Activated T-helper 1 cell treated with anti-CD3 and anti-CD28 coated beads, Interleukin-2, amount 50 U/mL, for 16 hours (primary cell): ENCODE measurements at places on chromosomes 1 and 21.

DNA sequence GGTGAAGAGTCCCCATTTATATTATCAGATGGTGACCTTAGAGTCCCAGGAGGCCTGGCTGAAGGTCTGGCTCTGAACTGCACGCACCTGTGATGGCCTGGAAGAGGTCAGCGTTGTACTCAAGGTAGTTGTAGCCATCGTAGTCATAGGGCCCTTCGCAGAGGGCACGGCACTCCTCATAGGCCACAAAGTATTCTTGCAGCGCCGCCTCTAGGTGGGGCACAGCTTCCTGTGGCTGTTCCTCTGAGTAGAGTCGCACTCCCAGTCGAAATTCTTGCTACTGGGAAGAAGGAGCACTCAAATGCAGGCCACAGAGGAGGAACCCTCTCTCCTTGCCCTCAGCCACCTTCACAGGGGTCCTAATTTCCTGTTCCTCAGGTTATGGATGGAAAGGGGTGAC lies 7.7 kb downstream of the P3H1 start:
- DNase-seq, result no peak

DNA sequence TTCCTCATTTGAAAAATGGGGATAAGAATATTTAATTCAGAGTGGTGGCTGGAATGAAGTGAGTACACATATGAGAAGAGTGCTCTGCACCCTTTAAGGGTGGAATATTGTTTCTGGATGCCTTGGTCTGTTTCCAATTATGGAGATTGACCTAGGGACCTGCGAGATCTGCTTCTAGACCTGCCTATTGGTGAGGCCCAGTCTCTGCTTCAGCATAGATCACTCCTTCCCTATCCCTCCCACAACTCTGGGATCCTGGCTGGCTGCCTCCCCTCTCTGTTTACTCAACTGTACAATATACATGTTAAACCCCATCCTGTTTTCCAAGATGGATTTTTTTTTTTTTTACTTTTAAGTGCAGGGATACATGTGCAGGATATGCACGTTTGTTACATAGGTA lies 6.4 kb upstream of the LDLRAD1 start:
- no peak for DNase-seq

GRCh38 chr1:111818081-111818480 lies 62.4 kb downstream of the DDX20 start:
- no peak for DNase-seq

DNA sequence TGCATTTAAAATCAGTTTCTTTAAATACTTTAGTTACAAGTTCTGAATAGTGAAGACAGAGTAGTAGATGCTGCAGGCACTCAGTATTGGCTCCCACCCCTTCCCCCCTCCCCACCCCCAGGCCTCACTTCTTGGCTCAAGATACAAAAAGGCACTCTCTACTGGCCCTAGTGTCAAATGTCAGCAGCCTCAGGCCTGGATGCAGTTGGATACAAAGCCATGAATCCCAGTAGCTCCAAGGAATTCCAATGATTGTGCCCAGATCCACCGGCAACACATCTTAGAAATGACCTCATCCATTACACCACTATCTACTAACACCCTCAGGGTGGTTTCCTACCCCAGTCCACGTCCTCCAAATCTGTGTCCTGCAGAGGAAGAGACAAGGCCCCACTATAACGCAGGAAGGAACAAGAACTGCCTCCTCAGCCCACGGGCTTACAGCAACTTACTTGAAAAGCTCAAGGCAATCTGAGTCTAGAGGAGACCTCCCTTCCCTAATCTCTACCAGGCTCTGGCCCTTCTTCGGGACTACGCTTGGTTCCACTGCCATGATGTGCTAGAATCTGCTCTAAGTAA lies 17.6 kb downstream of the ACADM start:
- no peak for DNase-seq

GRCh38 chr21:32370998-32371766 lies 21.6 kb downstream of the URB1 start:
- DNase-seq, result no peak

DNA sequence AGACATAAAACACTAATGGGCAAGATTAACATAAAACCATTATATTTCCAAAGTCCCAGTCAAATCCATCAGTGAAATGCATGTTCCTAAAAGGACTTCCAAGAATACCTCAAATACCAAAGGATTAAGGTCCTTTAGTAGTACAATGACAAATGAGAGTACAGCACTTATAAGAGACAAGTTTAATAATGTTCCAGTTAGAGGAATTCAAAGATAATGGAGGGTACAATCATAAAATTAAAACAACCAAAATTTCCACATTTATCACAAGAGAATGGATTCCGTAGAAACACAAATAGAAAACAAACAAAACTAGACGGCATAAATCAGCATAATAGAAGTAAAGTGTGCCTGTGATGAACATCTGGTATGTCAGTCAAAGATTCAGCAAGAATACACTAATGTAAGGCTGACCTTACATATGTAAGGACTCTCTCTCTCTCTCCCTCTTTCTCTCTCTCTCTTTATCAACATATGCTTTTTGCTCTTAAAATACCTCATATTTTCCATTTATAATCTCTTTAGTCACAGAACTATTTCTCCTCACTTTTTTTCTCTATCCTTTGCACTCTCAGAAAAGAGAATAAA lies 32.8 kb upstream of the C1orf53 start:
- DNase-seq, result no peak

- no peak for DNase-seq
Observed at GRCh38 chr1:115718011-115718754, 50.3 kb downstream of the CASQ2 start.

GRCh38 chr1:65113298-65113697 lies 34.7 kb upstream of the AK4 start:
- no peak for DNase-seq

DNA sequence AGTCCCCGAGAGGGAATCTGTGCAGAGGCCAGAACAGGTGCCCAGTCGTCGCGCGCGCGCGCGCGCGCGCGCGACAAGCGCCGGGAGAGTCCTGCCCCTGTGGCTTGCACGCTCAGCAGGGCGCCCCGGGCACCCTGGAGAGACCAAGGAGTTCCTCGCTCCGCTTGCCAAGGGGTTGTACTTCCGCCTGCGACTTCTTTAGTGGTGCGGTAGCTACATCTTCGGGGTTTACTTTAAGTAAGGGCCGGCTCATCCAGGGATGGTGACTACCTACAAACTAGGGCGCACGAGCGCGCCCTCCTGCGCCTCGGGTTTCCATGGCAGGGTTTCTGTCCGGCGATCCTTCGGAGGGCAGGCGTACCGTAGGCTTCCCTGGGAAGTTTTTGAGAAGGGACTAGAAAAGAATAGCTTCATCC lies 1.4 kb downstream of the LHX4 start:
- DNase-seq, result no peak

- DNase-seq, result no peak
Observed at GRCh38 chr1:183877053-183877720, 72.3 kb downstream of the RGL1 start.

DNA sequence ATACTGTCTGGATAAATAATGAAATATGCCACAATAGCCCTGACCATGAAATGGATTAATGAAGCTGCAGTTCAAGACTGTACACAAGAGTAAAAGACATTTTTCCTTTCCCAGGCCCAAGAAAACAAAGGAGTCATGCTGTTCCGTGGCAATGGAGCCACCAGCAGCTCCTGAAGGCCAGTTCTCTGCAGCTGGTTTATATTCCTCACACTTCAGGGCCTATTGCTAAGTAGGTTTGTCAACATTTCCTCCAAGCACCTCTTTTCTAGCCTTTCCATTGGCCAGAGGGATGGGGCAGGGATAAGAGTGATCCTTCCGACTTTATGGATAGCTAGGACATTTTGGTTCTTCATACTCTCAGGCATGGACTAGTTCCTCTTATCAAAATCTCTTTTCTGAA lies 24.2 kb upstream of the RGL1 start:
- no peak for DNase-seq

DNA sequence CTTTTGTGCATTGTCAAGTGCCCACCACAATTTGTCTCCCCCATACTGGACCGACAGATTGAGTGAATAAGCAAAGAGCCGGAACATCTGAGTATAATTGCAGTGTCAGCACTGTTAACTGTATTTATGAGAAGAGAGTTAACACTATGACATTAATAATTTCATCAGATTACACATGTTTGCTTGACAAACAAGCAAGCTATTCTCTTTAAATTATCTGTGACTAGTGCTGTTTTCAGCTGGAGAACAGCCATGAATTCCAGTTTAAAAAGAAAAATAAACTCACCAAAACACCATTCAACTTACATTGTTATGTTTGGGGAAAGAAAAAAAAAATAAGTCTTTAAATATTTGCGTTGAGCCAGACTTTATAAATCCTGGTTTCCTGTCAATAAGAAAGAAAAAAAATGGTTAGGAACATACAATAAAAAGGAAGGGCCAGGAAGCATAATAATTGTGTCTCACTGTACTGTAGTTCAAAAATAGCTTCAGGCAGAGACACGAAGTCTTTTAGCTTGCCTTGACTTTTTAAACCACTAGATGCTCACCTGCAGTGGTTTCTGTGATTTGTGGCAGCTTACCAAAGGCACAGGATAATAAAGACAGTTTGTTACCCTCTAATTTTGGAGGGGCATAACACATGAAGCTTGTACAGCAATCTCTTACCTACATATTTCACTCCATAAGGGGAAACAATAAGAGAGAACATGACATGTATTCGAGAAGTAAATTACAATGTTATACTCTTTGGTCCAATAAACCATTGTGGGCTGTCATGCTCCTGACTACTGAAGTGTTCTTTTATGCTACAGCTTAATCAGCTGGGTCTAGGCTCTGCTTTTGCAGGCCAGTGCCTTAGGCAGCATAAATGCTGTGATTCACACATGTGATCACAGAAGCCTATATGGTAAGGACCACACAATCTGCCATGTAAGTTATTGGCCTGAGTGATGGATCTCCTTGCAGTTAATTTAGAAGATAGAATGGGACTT lies 302.0 kb upstream of the ADGRL2 start:
- DNase-seq, result no peak

DNA sequence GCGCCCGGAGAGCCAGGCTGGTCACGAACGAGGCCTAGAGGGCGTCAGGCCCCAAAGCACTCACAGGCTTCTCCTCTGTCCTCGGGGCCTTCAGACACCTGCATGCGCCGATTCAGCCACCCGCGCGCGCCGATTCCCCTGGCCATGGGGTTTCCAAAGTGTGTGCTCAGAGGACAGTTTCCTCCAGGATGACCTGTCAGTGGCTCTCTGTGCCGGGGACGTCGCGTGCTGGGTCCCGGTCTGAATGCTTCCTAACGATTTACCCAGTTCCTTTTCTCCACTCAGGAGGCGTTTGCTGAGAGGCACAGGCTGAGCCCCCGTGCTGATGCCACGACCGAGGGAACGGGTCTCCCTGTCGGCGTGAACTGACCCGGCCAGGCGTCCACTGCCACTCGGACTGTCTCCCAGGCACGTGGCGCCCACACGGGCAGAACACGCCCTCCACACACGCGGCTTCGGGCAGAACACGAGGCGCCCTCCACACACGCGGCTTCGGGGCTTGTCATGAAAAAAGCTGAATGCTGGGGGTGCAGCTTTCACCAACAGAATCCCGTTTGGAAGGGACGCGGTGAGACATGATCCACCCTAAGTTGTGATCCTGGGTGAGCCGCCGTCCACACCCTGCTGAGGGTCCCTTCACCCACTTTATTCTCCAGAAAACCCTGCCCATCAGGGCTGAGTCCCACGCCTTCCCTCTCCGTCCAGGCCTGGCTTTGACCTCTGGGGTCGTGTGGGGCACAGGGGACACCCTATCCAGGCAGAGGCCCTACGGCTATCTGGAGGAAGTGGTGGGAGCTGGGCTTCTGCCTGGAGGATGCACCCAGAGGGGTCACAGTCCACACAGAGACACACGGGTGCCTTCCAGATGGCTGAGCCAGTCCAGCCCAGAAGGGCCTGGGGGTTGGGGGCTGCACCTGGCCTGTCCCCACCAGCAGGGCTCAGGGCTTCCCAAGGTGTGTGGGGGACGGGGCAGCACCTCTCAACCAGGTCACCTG lies 56.1 kb downstream of the COL6A1 start:
- DNase-seq, result no peak

DNA sequence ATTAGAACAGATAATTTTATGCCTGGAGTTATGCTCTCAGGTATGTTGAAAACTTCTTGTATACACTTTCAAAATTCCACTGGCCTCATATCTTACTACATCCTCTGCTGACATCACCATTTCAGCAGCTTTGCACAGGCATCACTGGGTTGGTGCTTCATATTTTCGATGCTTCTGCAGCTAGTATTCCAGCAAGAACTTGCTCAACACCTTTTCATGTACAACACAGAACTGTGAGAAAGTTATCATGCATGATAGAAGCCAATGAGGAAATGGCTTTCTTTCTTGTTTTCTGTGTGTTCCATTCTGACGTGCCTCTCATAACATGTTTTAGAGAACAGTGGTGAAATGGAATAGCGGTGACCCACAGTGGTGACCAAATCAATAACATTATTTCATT lies 5.1 kb upstream of the GBP5 start:
- DNase-seq, result no peak

- no peak for DNase-seq
Observed at GRCh38 chr1:47554901-47555300, 117.1 kb downstream of the FOXD2 start.

GRCh38 chr21:44471996-44472395 lies 16.7 kb downstream of the LRRC3 start:
- DNase-seq, result no peak

DNA sequence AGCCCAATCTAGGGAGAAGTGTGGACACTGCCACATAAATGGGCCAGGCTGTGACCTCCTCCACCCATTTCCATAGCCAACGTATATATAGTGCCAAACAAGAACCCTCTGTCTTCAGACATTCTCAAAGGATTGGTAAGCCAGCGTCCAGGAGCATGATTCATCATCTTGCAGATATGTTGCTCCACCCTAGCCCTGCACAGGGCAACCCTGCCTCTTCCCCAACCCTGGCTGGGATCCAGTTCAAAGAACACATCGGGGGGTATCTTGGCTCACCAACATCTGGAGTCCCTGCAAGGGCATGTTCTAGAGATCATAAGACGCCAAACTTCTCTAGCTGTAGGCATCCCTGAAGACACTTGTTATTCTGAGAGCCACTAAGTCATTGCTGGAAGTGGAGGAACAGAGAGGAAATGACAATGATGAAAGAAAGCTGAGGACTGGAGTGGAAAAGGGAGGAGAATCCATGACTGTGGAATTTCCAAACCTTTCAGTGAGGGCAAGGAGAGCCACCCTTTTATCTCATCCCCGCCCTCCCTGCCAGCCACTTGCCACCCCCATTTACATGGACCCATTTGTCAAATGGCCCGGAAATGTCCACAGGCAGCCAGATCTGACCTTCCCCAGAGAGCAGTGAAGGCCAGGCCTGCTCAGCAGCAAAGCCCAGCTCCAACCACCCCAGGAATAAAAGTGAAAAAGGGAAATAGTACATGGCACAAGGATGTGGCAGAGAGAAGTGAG lies 144.1 kb upstream of the CTTNBP2NL start:
- no peak for DNase-seq
